ENCODE measurements at places on chromosomes 12 and 14. TPM values are rescaled to one million over a fixed set of nuclear protein-coding genes. Genes with fewer than 3 reads are reported as not detected.

Gene OTX2
- total RNA-seq: not detected

Gene PRR4
- 0.83 TPM for total RNA-seq

Gene HOXC9
- not detected for total RNA-seq

Gene RBMS2
- total RNA-seq: 38.0 TPM
